ENCODE measurements at places on chromosomes 1 and 21. TPM values are rescaled to one million over a fixed set of nuclear protein-coding genes. Genes with fewer than 3 reads are reported as not detected.

DNA sequence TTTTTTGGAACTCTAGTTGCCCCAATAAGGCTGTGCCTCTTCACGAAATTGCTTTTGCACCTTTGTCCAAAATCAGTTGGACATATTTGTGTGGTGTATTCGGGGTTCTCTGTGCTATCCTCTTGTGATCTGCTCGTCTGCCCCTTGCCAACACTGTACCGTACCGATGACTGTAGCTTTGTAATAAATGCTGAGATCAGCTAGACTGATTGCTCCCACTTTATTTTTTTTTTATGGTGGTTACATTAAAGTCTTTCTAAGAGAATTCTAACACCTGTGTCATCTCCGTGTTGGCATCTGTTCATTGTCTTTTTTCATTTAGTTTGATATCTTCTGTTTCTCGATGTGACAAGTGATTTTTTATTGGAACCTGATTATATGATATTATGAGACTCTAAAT is 94.1 kb downstream of the ADARB1 start:
- DNase-seq, result no peak

DNA sequence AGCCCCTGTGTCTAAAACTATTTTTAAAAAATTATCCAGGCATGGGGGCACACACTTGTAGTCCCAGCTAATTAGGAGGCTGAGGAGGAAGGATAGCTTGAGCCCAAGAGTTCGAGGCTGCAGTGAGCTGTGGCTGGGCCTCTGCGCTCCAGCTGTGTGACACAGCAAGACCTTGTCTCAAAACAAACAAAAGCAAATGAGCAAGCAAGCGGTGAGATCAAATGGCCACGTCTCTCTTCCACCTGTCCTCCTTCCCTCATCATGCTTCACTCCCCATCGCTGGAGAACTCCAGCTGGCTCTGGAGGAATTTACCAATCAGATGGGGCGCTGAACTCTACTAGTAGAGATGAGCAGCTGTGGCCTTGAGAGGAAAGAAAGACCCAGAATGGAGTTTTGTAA is 14.0 kb upstream of the REN start:
- DNase-seq, result no peak

DNA sequence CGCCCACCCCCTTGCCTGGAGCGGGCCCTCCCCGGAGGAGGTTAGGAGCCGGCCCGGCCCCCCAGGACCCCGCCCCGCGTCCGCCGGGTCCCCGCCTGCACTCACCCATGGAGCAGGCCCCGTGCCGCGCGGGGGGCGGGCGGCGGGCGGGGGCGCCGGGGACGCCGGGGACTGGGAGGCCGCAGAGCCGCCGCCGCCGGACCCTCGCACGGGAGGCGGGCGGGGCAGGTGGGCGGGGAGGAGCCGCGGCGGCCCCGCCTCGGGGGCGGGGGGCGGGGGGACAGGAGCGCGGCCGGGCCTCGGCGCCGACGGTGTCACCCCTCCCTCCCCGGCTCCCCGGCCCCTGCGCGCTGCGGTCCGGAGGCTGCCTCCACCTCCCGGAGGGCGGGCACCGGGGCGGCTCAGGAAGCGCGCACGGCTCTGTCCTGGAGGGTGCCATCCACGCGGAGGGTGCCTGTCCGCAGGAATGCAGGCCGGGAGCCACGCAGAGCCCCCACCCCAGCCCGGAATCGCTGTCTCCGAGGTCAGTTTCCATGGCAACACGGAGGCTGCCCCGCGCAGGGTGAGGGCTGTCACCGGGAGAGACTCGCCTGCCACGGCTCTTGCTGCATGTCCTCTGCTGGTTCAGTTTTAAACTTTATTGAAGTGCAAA is 5.9 kb upstream of the PLEKHG5 start:
- peak; percentile 44 for DNase-seq

- DNase-seq, result peak; percentile 80
Measured at GRCh38 chr1:155070721-155071569, 7.4 kb downstream of the EFNA4 start.

DNA sequence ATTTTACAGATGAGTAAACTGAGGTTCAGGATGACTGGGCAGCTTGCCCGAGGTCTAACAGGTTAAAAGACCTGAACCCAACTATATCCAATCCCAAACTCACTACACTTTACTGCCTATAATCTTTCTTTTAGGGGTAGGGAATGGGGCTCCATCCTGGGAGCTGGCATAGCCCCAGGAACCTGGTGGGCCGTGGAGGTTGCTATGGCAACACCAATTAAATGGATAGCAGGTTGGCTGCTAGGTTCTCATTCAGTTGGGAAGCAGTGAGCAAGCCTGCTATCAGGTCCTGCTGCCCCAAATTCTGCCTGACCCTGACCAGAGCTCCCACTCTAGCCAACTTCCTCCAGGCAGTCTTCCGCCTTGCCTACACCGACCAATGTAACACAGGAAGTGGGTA is 40.9 kb downstream of the LRP8 start:
- no peak for DNase-seq

GRCh38 chr1:188325211-188325610 is 1496.5 kb downstream of the PLA2G4A start:
- DNase-seq, result no peak

DNA sequence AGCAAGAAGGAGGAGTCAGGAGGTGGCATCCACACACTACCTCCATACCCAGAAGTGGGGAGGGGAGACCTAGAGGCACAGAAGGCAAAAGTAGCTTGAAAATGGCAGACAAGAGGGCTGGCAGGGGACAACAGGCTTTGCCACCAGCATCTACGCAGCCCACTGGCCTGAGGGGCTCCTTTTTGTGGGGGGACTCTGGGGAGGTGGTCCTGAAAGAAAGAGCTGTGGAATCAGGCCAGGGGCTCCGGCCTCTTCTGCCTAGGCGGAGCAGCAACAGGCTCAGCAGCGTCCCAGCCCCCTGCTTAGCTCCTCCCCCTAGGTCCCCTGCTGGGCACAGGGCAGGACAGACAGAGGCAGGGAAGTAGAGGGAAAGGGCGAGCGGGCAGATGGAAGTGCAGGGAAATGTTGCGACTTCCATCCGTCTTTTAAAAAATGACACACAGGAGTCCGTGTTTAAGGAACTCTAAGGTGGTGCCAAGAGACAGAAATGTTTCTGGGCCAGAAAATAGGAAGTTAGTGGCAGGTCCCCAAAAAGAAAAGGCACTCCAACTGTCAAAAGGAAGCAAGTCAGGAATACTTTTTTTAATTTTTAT is 10.0 kb upstream of the LEFTY2 start:
- no peak for DNase-seq

DNA sequence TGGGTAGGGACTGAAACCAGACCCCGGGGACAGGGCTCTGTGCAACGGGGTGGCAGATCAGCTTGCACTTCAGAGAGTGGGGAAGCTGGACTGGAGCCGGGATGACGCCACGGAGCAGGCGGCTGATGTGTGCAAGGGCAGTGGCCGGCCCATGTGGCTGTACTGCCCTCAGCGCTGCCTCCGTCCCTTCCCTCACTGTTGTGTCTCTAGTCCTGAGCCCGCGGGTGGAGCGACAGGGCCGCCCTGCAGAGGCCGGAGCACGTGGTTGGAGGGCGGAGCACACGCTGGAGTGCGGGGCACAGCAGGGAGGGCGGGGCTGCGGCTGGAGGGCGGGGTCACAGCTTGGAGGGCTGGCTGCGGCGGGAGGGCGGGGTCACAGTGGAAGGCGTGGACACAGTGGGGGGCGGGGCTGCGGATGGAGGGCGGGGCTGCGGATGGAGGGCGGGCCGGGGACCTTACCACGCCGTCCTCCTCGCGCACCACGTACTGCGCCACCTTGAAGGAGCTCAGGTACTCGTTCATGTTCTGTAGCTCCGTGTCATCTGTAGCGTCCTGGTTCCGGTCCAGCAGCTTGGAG is 52.4 kb downstream of the CHD5 start:
- peak; percentile 80 for DNase-seq

DNA sequence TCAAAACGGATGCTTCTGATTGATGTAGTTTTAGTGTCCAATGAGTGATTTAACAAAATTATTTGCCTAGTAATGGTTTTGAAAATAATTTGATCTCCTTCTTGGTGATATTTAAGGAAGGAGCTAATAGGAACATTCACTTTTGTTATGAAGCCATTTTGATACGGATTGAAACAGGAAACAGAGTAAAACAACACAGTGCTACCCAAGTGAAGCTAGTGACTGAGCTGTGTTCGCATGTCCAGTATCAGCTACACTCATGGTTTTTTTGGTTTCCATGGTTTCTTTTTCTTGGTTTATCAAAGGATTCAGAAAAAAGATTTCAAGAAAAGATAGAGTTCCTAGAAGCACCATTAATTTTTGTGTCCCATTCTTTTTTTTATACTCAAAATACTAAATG is 40.1 kb upstream of the PLEKHO1 start:
- DNase-seq, result peak; percentile 44

DNA sequence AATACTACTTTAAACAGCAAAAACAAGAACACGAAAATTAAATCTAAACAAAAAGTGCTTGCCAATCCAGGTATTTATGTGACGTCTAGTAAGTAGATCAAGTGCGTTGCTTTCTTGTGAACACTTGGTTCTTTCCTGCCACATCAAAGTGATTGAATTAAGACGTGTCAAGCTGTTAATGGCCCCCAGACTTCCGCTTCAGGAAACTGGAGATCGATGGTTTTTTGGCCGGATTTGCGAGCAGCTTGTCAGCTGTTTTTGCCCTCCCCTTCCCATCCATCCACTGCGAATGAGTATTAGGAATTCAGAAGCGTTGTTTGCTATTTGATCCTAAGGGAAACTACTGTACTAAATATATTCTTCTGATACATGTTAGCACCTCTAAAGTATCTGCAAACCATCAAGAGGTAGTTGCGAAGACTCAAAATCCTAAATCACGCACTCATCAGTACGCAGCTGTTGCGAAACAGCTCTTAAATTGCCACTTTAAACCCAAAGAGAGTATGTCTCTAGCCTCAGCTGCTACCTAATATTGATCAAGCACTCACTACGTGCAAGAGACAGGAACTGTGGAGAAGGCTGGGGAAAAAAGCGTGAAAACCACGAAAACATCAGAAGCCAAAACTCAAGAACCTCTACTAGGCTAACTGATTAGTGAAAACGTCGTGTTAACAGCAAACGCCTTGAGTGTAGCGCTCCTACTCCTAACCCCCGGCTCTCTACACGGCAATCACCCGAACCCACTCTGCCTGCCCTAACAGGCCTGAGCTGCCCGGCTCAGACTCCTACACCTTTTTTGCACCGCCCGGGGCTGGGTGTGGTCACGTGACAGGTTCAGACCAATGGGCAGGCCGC is 473 bp upstream of the BRDT start:
- DNase-seq, result no peak

DNA sequence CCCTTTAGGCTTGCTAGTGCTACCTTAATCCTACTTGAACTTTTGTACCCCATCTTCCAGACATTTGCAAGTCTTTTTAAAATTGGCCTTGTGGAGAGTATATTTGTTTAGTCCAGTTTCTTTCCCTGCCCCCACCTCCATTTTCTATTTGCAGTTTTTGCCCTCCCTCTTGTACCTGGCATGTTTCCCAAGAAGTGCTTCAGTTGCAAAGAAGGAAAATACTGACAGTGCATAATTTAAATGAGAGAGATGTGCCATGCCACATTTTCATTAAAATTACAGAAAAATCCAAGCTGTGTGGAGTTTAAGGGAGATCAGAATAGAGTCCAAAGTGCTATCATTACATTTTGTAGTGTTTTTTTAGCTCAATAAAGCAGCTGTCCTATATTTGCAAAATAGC is 150.0 kb upstream of the ADGRL2 start:
- no peak for DNase-seq

GRCh38 chr1:36977731-36978406 is 56.4 kb downstream of the GRIK3 start:
- no peak for DNase-seq

DNA sequence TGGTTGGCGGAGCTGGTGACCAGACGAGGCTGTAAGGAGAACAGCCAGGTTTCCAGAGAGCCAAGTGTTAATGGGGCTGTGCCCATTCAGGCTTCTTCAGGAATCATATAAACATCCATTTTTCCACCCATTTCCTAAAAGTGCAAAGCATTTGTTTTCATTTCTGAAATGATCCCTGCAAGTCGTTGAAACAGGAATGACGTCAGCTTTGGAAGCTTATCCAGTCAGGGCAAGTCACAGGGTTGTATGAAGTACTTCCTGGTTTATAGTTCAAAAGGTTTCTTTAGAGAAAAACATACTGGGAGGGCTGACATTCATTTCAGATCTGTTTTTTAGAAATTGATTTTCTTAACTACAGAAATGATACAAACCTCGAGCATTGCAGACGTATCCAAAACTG is 29.2 kb downstream of the IGSF5 start:
- no peak for DNase-seq

DNA sequence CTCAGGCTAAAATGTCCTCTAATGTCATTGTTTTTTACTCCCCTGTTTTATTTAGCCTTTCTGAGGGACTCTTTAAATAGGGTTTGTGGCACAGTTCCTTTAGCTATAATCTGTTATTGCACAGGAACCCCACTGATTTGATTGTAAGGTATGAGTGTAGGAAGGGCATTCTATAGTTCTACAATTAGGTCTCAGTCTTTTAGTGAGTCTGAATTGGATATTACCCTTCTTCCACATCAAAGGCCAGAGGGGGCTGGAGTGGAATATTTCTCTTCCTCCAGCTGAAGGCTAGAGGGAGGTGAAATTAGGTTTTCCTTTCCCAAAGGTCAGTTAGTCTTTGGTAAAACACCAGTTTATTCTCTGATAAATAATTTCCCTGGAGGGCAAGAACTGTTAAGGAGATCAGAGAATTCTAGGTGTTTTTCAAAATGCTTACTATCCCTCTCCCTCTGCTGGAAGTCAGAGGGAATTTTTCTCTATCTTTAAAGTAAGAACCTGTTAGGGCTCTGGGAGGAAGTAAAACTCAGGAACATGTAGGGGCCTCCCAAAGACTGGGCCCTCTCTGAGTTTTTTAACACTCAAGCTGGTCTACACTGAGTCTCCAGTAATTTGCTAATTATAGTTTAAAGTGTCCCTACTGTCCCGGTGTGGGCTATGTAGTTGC is 176.3 kb upstream of the ZNHIT6 start:
- peak; percentile 30 for DNase-seq

DNA sequence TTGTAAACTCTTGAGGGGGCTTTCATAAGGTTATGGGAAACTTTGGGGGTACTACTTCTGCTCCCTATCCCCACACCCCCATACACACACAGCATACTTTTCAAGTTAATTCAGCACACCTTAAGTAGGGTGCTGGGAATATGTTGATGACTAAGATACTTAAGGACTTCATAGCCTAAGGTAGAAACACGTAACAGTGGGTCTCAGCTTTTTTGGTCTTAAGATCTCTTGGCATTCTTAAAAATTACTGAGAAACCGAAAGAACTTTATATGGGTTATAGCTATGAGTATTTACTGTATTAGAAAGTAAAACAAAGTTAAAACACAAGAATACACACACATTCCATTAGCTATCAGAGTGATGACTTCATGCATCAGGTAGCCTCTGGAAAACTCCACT is 2.1 kb downstream of the OTUD3 start:
- DNase-seq, result no peak

Gene KCNA2
- total RNA-seq, result not detected

Gene OLIG1
- total RNA-seq, result not detected

Gene UBE2U
- total RNA-seq, result 0.20 TPM

Gene PADI3
- under 0.01 TPM for total RNA-seq

Gene OPTC
- not detected for total RNA-seq

Gene EYA3
- total RNA-seq, result 8.5 TPM
